ENCODE measurements at places on chromosomes 5 and 9.

DNA sequence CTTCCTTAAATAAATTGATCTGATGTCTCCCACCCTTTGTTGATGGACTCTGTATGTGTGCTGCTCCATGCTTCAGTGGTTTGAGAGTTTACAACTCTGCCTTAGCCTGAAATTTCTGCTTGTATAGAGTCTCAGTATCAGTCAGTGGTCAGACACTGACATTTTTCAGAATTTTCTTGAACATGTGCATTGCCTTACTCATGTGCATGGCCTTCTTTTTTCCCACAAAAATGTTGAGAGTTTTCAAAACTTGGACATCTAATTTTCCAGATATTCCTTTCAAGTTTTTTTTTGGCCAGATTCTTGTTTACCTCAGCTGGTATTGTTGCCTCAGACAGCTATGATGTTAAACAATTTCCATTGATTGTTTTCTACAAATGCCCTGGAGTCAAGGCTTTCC is 427.1 kb upstream of the CHD1 start:
- no peak for DNase-seq

GRCh38 chr9:96875461-96876142 is 21.3 kb upstream of the ZNF782 start:
- DNase-seq = peak; percentile 77

- DNase-seq = no peak
Measured at GRCh38 chr9:137008312-137008711, 11.9 kb upstream of the CLIC3 start.

GRCh38 chr9:72440992-72441847 is 76.2 kb upstream of the ZFAND5 start:
- DNase-seq = no peak

DNA sequence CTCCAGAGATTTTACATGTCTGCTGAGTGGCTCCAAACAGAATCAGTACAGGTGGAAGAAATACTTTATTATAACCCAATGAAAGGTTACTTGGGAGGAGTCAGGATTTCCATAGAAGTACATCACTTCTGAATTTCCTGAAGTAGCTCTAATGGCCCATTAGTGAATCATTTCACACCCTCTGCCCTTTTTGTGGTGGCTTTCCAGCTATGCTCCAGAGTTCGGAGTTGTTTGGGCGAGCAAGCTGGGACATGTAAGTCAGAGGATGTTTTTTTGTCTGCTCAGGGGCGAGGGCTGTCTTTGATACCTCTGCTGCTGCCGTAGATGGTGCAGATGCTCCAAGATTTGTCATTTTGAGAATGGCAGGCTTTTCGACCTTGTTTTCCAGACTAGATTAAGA is 226.1 kb downstream of the GOLPH3 start:
- peak; percentile 60 for DNase-seq

GRCh38 chr9:120440791-120441190 is 139.2 kb downstream of the CDK5RAP2 start:
- no peak for DNase-seq

GRCh38 chr5:173499471-173500212 is 116.8 kb downstream of the BOD1 start:
- no peak for DNase-seq

- peak; percentile 7 for DNase-seq
Measured at GRCh38 chr9:70492319-70492777, 77.9 kb upstream of the KLF9 start.

GRCh38 chr5:45060724-45061123 is 252.0 kb downstream of the MRPS30 start:
- no peak for DNase-seq

GRCh38 chr5:167633931-167634341 is 657.5 kb upstream of the WWC1 start:
- no peak for DNase-seq

GRCh38 chr9:35757226-35757891 is 3.3 kb upstream of the MSMP start:
- DNase-seq = peak; percentile 48

DNA sequence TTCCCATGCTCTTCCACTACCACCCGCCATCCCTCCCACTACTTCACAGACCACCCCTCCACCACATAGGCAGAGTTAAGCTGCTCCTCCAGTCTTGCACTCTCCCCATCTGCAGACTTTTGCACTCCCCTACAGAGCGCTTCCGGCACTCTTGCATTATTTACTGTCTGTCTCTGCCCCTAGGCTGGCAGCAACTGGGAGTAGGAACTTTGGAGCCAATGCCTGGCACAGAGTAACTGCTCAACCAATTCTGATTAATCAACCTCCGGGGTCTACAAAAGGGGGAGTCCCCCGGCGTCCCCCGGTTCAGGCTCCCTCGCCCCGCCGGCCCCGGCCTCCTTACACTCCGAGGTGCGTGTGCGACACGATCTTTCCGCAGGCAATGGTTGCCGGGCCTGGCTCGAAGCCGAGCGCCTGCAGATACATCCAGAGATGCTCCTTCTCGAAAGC is 498 bp downstream of the HAUS6 start:
- no peak for DNase-seq

- no peak for DNase-seq
Measured at GRCh38 chr9:10534850-10535249, 78.0 kb downstream of the PTPRD start.

- no peak for DNase-seq
Measured at GRCh38 chr9:133347515-133347984, 381 bp downstream of the MED22 start.

GRCh38 chr5:142128675-142129208 is 20.2 kb downstream of the NDFIP1 start:
- DNase-seq = no peak

DNA sequence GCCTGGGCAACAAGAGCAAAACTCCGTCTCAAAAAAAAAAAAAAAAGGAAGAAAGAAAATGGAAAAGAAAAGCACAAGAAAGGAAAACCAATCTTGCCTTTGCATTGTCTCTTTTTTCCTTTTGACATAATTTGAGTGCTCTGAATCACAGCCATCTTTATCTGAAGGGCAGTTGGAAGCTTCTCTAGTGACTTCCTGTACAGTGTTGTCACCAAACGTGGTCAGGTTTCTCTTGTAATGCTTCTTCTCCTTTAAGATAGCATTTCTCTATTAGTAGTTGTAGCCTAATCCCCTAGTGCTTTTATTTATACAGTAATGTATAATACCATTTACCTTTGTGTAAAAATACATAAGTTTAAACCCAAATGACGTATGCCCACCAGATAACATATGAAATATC is 18.1 kb downstream of the PRKACG start:
- no peak for DNase-seq

DNA sequence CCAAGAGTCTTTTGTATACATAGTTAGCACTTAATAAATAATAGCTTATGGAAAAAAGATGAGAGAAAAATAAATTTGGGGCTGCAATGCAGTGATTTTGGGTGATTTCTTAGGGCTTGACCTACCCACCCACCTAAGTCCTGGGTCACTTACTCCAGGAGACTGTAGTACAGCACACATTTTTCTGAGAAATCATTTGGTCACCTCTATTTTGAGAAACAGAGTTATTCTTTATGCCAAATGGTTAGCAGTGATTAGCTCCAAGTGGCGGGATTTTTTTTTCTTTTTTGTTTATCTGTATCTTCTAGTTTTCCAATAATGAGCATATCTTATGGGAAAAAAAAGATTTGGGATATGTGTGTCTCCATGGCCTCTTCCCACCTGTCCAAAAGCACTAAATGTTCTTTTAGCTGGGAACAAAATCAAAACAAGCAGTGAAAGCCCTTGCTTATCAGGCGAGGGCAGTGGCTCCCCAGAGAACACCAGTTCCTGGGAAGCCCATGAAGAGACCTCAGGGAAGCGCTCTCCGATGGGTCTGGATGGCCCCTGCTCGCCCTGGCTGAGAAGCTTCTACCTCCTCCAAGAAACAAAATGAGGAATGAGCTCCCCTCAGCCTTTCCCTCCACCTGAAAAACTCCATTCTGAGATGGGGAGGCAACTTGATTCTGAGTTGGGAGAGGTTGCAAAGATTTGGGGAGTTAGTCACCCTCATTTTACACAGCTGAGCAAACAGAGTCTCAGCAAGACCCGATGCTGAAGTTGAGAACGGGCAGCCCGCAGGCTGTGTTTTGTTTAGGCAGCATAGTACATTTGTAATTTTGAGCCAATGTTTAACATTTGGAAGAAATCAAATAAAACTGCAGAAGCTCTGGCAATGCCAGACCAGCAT is 69.9 kb downstream of the CYFIP2 start:
- no peak for DNase-seq

DNA sequence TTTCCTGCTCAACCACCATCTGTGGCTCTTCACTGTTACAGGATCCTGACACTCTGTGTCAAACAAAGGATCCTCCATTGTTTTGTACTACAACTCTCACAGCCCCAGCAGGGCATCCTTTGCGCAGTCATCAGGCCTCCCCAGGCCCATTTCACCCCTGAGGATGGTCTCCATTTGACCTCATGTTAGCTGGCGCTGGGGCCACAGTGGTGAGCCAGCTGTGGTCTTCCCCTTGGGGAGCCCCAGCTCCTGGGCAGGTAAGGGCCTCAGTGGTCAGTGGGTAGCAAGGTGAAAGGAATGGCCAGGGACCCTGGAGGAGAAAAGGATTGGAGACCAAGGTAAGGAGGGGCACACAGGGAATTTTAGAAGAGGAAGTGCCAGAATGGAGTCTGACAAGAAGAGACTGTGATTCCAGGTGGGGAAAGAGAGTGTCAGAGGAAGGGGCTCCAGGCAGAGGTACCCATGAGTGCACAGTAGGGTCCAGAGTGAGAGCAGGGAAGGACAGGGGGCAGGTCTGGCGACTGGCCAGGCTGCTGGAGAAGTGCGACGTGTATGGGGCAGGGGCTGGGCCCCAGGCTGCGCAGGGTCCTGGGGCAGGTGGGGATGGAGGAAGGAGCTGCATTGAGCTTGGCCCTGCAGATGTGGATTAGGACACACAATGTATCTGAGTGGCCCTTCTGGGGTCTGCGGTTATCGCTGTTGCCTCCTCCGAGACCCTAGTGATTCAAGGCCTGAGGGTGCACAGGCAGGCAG is 109.9 kb downstream of the PHF2 start:
- no peak for DNase-seq

DNA sequence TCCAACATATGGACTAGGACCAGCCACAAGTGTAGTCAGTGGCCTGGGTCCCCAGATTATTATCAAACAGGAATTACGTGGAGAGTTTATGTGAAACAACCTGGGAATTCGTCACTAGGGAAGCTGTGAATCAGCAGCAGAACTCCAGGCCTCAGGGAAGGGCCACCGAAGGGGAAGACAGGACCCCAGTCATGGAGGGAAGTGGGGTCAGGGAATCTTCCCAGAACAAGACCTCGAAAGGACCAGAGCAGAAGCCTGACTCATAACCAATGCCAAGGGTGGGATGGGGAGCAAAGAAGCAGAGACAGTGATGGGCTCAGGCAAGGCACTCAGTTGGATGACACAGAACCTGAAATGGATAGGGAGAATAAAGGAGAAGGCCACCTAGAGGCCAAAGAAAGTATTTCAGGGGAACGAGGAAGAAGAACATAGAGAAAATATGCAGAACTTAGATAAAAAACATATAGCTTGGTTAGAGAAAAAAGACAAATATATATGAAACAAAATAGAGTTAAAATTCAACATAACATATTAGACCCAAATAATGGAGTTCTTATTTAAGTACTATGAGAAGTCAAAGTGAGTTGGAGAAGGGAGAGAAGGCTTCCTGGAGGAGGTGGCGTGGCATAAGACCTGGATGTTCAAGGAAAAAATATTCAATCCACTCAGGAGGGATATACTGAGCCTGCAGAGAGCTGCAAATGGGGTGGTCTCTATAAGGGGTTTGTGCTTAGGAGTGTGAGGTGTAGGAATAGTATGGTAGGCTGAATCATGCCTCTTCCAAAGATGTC is 66.7 kb upstream of the CAST start:
- DNase-seq = no peak

- DNase-seq = no peak
Measured at GRCh38 chr5:154228696-154229095, 38.2 kb downstream of the GALNT10 start.

DNA sequence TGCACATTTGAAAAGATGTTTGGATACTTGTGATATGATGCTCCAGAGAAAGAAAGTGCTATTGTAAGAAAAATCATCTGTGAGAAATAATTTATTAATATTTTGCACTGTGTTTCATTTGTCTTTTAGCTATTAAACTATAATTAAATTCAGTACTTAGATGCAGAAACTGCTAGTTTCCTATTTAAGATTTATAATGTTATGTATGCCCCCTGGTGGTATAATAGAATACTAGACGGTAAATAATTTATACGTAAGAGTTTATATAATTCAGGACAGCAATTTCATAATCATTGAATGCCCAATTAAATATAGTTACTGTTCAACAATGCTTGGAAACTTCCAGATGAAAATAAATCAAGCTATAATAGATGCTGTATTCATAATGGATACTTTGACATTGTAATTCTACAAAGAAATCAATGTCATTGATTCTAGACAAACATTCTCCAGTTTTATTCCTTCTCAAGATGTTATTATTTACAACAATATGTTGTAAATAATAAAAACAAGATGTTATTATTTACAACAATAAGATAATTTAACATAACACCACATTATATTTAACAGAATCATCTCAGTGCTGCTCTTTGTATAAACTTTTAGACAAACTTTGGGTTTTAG is 101.0 kb downstream of the TMEM232 start:
- DNase-seq = no peak

- DNase-seq = no peak
Measured at GRCh38 chr5:126002222-126002897, 420.8 kb upstream of the GRAMD2B start.

DNA sequence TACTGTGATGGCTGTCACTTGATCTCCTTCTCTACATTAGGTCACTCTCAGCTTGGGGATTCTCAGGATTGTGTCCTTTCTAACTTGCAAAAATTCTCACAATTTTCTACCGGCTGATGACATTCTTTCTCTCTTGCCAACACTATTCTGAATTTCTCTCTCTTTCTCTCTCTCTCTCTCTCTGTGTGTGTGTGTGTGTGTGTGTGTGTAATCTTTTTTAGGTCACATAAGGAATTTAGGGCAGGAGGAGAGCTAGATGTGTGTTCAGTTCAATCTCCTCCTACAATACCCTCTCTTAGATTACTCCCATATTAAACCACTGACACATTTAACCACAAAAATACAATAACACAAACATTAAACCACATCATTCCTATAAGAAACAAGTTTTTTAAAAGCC is 242.3 kb upstream of the NREP start:
- DNase-seq = no peak

- no peak for DNase-seq
Measured at GRCh38 chr5:119328753-119329602, 26.8 kb upstream of the TNFAIP8 start.

DNA sequence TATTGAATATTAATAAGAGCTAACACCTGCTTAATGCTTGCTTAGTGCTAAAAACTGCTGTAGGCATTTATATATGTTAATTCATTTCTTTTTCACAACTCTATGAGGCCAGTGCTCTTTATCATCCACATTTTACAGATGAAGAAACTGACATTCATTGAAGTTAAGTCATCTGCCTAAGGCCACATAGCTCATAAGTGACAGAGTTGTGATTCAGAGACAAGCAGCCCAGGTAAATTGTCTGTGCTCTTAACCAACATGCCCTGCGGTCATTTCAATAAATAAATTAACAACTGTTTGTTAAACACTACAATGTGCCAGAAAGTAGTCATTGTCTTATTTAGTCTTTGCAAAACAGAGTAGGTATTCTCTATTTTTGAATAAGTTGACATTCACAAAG is 1354.4 kb upstream of the C9orf72 start:
- no peak for DNase-seq

Data from NCI-H2107 (cell line).